Stimulated activated CD8-positive, alpha-beta memory T cell treated with anti-CD3 and anti-CD28 coated beads, Interleukin-2, amount 100 ng/mL, for 1 hour (primary cell): ENCODE measurements at places on chromosomes 16 and 17.

- no peak for DNase-seq
These were observed 92.0 kb downstream of the CYLD start for GRCh38 chr16:50833929-50834328.

GRCh38 chr16:89491238-89491869 lies 993 bp upstream of the ANKRD11 start:
- DNase-seq, result no peak

GRCh38 chr16:84729716-84730320 lies 30.0 kb downstream of the USP10 start:
- no peak for DNase-seq

DNA sequence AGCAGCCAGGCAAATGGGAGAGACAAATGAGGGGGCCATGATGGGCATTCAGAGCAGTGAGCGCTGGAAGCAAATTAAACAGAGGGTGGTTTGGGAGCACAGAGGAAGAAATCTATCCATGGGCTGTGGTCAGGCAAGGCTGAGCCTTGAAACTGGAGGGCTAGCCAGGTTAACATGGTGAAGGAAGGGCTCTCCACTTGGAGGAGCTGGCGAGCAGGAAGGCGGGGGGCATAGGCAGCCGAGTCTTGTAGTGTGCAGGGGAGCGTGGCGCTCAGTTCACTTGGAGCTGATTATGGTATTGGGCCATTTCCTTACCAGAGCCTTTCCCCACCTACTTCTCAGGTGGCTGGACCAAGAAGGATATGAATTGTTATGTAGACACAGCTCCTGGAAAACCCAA lies 189.7 kb downstream of the SNX29 start:
- no peak for DNase-seq

GRCh38 chr16:55480228-55480655 lies 1.2 kb downstream of the MMP2 start:
- no peak for DNase-seq

- DNase-seq, result no peak
These were observed 12.3 kb upstream of the MPRIP start for GRCh38 chr17:17029938-17030337.

DNA sequence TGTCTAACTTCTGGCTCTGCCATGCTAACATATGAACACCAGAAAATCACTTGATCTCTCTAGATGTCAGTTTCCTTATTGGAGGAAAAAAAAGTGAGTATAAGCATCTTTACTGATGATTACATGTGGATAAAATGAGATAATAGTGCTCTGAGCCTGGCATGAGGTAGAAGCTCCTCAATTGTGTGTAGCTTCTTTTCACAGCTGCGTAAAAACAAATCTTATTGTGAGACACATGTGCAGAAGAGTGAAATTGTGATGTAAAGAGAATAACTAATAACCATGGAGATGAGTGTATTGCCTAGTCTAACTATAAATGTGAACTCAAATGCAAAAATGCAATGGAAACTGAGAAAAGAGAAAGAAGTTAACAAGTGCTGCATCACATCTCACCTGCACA lies 44.7 kb downstream of the CDH11 start:
- no peak for DNase-seq

DNA sequence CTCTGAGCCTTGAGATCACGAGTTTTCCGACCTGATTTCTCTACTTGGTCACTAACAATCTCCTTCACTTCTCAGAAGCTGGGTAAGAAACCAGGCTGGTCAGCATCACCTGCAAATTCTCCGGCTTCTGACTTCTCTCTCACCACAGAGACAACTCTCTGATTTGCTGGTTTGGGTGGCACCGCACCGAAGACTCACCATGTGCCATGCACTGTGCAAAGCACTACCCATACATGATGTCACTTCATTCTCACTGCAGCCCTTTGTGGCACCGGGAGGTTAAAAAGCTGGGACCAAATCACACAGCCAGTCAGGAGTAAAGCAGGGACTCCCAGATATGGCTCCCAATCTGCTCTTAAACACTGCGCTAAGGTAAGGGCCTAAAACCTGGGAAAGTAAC lies 647 bp downstream of the VAC14 start:
- DNase-seq, result no peak

GRCh38 chr17:2302778-2303203 lies 794 bp downstream of the SMG6 start:
- peak; percentile 0 for DNase-seq

DNA sequence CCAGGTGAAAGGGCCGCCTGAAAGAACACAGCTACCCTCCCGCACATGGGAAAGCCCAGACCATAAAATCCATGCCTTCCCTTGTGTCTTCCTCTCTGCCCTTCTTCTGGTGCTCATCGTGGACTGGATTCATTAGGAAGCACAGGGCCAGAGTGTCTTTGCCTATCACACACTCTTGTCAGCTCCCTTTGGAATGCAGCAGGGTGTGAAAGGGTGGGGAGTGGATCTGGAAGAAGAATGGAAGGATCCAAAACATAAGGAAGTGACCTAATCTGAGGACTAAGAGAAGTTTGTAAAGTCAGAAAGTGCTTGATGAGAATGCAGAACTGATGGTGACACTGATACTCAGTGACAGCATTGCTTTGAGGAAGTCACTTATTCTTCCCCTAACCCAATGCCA lies 1147.3 kb upstream of the GOT2 start:
- no peak for DNase-seq

DNA sequence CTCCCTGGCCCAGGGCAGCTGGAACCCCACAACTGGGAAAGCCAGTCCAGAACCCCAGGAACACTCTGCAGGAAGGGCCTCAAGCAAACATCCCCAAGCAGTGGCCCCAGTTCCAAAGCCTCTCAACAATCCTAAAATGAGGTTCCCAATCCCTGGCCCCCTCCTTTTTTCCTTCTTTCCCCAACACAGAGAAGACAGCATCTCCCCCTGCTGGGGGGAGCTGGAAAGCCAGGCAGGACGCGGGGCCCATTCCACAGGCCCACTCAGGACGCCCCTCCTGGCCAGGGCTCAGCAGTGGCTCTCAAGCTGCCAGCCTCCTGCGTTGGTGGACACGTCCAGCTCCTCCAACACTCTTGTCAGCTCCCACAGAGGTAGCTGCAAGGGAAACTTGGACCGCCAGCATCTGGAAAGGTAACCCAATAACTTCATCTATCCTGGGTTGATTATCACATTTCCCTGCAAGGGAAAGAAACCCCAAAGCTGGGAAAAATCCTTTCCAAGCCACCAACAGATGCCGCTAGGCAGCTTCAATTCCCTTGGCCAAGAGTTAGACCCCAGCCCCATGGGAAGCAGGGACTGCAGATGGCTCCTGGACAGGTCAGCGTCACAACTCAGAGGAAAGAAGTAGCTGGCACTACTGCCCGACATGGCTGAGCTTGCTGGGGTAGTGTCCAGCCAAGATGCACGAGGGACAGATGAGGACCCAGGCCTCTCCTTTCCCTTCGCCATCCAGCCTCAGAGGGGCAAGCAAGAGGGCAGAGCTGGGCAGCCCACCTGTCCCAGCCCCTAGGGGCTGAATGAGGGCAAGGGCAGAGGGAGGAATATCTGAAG lies 7.6 kb downstream of the HDAC5 start:
- no peak for DNase-seq

DNA sequence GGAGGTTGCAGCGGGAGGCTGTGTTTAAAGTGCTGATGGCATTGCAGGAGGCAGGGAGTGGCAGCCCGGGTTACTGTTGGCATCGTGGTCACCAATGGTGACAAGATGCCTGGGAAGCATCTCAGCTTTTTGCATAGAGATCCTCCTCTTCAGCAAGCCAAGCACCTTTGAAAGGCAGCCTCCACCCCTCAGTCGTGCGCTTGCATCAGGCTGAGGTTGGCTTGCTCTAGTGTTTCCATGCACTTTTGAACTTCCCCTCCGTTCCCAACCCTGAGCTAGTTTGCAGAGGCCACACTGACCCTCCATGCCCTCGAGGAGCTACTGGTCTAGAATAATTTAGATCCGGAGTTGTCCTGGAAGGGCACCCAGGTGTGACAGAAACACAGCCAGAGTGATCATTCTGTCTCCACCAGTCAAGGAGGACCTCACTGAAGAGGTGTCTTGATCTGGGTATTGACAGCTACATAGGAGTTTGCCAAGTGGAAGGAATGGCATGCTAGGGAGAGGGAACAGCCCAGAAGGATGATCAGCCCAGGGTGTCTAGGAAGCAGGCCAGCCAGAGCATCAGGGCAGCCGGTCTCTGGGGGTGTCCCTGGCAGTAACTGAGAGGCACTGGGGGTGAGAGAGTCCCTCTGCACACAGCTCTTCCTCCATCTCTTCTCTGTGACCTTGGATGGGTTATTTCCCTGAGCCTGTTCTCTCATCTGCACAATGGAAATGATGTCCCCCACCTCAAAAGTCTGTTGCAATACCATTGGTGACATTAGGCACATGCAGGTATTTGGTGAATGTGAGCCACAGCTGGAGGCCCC lies 7.7 kb downstream of the BEAN1 start:
- no peak for DNase-seq

GRCh38 chr16:50185005-50185505 lies 31.9 kb downstream of the TENT4B start:
- no peak for DNase-seq

DNA sequence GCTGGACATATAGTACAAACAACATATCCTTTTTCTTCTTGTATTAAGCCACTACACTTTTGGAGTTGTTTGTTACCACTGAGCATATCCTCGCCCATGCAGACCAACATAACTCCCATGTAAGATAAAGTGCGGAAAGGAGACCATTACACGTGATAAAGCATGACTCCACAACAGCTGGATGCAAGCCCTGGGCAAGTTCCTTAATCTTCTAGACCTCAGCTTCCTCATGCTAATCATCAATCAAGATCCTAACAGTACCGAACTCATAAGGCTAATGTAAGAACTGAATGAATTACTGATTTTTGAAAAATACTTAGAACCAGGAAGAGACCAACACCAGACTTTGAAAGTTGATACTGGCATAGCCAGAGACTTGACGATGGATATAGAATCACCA lies 47.0 kb upstream of the GSG1L start:
- no peak for DNase-seq

DNA sequence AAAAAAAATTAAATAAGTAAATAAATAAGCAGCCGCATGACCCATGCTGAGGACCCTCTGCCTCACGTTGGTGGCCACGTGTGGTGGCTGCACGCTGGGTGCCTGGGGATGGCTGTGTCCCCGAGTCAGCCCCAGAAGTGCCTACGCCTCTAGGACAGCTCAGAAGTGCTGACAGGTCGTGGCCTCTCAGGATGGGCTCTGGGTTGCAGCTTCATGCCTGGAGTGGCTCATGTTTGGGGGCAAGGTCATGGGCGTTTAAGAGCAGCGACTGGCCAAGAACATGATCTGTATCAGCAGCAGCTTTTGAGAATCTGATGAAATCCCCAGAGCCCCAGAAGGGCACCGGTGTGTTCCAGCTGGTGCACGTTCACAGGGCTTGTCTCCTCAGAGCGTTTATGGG lies 26.8 kb upstream of the CAPN15 start:
- DNase-seq, result no peak

DNA sequence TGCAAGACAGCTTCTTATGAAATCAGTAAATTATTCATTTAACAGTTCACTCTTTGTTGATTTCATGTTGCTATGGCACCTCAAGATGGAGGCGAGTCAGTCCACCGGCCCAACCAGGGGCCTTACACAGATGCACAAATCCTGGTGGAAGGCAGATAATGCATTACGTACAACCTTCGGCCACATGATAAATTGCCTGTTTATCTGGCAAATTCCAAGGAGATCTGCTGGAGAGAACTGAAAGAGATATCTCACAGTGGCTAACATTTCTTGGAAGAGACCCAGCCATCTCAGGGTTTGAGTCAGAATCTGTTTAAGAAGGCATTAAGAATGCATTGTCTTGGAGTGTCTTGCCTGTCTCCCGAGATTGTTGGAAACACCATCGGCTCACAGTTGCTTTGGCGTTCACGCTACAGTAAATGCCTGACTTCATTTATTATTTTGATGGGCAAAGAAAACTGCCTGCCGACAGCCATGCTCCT lies 225.6 kb downstream of the MSI2 start:
- no peak for DNase-seq

GRCh38 chr16:51755577-51756355 lies 604.7 kb upstream of the SALL1 start:
- DNase-seq, result no peak

DNA sequence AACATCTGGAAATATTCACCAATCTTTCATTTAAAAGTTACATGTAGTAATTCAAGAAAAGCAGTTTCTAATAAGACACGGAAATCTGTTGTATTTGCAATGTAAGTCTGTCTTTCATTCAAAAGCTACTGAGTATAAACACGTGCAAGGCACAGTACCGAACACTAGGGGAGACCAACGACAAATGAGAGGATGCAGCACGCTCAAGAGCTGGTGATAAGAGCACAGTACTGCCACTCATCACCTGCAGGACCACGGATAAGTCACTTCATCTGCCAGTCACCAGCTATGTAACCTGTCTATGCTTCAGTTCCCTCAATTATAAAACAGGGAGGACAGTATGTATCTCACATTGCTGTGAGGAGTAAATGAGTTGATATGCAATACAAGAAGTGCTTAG lies 67.1 kb downstream of the CLEC18A start:
- DNase-seq, result peak; percentile 17

DNA sequence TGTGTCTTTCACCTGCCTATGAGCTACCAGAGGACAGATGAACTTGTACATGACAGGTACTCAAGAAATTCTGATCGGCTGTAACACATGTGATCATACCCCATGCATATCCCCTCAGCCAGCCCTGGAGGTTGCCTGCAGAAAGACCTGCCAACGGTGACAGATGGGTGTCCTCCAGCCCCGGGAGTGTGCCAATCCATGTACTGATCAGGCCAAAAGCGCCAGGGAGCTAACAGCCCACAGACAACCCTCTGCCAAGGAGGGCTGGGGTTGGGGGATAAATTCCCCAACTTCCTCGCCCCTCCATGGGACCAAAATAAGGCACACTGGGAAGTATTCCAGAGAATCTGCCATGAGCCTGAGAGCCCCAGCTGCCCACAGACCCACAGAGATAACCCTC lies 189.4 kb downstream of the CCT6B start:
- DNase-seq, result no peak

DNA sequence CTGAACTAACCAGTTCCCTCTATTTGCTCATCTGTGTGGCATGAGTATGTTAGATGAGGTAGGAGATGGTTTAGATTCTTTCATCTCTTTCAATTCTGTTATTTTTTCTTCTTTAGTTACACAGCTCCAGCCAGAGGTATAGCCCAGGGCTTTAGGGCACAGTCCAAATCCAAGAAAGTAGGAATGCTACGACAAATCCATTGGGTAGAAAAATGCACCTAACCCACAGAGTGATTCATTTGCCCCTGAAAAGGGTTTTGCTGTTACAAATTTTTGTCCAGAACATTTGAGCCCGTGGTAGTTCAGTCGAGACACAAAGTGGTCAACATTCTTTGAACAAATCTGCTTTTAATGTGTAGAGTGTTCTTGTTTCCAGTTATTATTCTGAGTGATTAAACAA lies 250.7 kb downstream of the HS3ST3A1 start:
- DNase-seq, result no peak

- no peak for DNase-seq
These were observed 147.8 kb downstream of the MSI2 start for GRCh38 chr17:57404073-57404472.

DNA sequence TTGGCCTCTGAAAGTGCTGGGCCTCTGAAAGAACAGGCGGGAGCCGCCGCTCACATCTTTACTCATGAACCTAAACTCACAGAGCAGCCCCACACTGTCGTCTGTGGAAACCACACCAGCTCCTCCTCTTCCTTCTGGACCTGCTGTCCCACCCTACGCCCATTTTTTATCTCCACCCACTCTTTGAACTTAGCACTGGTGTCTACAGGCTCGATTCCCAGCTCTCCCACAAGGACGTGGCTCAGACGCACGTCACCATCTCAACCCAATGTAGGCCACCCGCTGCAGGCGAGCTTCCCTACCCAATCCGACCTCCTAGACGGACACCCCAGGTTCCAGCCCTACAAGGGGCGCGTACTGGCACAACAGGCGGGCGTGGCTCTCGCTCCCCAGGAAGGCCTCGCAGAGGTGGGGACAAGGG lies 62.2 kb downstream of the NXN start:
- no peak for DNase-seq
